ENCODE measurements at places on chromosomes 2 and 18.

DNA sequence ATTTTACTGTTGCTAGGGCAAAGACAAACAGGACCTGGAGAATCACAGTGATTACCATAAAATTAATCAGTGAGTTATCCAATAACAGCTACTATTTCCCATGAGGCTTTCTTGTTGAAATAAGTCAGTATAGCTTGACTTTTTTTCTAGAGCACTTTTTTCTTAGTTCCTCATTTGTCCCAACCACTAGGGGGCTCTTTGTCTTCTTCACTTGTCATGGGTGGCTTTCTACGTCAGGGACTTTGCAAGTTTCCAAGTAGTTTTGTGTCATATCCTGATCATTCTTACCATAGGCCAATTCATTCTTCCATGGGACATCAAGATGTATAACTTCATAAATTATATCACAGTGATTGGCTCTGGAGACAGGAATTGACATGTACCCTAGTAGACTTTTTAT is 1019.6 kb upstream of the PIK3C3 start:
- DNase-seq, result no peak

GRCh38 chr18:59459369-59460071 is 100.5 kb upstream of the LMAN1 start:
- no peak for DNase-seq

- no peak for DNase-seq
Observed at GRCh38 chr2:98161186-98161585, 74.2 kb downstream of the VWA3B start.

DNA sequence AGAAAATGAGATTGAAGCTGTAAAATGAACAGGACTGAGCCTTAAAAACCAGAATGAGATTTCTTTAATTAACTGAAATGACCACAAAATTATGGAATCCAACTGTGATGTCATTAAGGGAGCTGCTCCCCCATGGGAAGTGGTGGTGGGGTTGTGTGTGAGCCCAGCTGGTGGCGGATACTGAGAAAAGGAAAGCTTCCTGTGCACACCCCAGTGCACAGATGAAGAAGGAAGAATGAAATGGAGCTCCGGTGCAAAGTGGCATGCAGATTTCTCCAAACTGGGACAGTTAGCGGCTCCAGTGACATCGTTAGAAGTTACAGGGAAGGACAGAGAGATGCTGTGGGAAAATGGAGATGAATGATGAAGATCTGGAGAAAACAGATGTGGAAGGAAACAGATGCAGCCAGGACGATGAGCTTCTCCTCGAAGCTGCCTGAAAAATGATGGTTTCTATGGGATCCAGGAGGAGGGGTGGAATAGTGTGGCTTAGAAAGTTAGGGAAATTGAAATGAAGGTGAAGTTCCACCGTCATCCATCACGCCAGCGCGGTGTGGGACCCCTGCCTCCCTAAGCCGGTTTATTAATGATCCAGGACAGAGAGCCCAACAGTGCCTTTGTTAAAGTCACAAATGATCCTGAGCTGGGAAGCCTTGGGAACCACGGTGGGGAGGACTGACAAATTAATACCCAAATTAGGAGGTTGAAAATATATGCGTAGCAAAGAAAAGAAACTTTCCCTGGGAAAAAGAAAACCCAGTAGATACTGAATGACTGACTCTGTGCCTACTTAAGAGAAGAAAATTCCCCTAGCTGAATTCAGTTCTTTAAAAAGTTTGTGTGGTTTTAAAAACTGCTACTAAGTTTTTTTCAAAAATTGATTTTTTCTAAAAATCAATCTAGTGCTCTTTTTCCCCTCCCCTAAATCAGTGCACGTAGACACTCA is 77.2 kb downstream of the TSN start:
- DNase-seq, result no peak

- no peak for DNase-seq
Observed at GRCh38 chr18:9861933-9862332, 23.8 kb upstream of the TXNDC2 start.

DNA sequence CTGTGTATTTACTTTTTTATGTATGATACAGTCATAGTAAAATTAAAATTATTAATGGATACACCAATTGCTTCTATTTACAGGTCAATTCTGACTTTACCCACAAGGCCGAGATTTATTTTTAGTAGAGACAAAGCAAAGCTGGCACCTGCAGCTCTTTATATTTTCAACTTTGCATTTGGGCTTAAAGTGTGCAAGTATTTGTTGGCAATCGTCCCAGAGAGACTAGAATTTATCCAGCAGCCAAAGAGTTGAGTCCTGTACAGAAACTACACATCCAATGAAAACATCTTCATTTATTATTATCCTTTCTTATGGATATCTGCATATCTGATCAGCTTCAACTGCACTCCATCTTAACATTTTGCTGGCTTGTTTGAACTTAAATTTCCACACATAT is 485.6 kb downstream of the SOX11 start:
- no peak for DNase-seq

GRCh38 chr18:57062844-57063243 is 84.0 kb upstream of the BOD1L2 start:
- DNase-seq, result no peak

DNA sequence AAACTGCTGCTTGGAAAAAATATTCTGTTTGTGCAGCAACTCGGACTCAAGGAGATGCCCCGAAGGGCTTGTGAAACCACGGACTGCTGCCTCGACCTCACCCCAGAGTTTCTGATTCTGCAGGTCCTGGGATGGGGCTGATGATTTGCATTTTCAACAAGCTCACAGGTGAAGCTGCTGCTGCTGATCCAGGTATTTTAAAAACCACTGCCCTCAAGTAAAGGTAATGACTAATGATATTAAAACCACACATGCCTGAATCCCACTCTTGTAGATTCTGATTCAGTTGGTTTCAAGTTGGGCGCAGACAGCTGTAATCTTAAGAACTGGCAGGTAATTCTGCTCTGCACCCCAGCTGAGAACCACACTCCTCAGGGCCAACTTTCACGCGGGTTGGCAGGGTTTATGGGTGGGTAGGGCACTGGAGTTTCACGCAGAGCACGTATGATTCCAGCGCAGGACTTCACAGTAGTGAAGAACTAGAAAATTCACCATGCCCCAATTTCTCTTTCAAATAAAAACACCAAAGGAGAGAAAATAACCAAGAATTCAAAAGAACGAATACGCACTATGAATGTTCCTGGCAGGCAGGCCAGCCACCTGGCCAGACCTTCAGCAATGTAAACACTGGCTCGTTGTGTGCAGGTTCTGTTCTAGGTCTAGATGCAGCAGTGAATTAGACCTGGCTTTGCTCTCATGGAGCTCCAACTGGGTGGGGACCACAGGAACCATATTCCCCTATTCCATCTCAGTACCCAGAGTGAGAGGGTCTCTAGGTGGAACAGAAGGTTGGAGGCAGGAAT is 74.6 kb upstream of the ZFP36L2 start:
- DNase-seq, result no peak

- no peak for DNase-seq
Observed at GRCh38 chr2:138767101-138767500, 13.1 kb downstream of the NXPH2 start.

- no peak for DNase-seq
Observed at GRCh38 chr2:63555931-63556330, 32.3 kb downstream of the WDPCP start.

GRCh38 chr2:111226876-111227700 is 106.4 kb downstream of the BCL2L11 start:
- no peak for DNase-seq

- DNase-seq, result peak; percentile 58
Observed at GRCh38 chr2:9095690-9096089, 92.2 kb upstream of the MBOAT2 start.

DNA sequence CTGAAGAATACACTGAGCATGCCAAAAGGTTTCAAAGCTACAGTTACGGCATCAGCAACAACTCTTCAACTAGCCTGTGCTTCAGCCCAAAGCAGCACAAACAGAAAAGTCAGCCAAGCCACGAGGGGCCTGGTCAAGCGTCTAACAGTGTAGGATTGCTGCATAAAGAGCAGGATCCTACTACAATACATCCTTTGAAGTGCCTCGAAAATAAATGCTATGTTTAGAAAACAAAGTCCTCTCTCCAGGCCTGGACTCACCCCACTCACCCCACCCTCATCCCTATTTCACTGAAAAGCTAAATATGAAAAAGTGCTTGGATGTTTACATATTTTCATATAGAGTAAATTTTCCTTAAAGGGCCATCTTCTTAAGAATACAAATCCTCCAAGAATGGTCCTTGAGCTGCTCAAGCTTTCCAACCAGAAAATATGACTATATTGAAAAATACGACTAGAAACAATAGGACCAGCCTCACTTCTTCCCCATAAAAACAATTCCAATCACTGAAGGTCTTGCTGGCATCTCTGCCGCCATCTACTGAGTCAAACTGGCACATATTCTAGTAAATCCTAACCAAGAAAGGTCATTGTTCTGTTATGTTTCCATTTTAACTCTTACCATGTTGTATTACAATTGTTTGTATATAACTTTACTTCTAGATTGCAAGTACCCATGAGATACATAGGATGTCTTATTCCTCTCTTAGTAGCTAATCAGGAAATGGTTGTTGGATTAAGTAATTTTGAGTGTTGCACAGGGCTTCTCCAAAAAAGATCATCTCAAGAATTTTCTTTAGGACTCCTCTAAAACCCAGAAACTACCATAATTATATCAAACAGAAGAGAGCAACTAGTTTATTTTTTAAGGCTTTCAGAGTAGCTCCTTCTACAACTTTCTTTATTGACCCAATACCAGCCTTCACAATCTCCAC is 63.6 kb downstream of the CLHC1 start:
- no peak for DNase-seq

- no peak for DNase-seq
Observed at GRCh38 chr18:40431071-40431985, 1523.7 kb upstream of the PIK3C3 start.

GRCh38 chr2:3454802-3455201 is 64.5 kb downstream of the ADI1 start:
- no peak for DNase-seq

- DNase-seq, result no peak
Observed at GRCh38 chr2:172242471-172242870, 139.8 kb upstream of the DLX2 start.

GRCh38 chr2:18614041-18614440 is 24.7 kb upstream of the NT5C1B start:
- no peak for DNase-seq

DNA sequence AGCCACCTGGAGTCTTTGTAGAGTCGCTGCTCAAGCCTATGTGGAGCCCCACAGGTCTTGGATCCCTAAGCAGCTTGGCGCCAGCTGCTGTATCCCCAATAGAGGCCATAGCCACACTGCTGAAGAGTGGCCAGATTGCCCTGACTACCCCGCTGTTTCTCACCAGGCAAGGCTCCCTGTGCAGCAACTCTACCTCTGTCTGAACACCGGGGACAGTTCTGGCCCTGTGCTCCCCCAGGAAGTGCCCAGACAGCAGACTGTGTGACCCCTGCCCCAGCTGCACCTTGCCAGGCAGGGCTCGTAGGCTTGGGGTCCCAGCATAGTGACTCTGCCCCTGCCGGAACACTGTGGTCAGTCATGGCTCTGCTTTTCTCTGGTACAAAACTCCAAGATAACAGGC is 53.5 kb upstream of the GALNT13 start:
- DNase-seq, result no peak

- DNase-seq, result no peak
Observed at GRCh38 chr2:171785450-171785849, 98.2 kb downstream of the DYNC1I2 start.

DNA sequence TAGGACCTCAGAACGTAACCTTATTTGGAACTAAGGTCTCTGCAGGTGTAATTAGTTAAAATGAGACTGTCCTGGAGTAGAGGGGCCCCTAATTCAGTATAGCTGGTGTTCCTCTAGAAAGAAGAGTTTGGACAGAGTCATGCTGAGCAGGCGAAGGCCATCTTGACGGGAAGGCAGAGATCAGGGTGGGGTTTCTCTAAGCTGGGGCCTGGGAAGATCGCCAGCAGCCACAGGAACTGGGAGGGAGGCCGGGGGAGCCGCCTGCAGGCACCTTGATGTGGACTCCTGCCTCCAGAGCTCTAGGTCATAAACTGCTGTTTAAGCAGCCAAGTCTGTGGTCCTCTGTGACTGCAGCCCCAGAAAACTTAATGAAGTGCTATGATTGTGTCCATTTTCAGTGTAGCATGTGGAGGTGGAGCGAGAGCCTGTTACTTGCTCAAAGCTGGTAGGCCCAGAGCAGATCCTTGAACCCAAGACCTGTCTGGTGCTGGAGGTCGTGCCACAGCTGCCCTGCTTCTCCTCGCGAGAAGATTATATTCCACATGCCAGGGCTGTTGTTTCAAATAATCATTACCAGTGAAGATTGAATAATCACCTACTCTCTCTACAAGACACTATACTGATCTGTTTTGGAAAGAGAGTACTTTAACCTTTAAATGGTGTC is 105.7 kb downstream of the TPO start:
- DNase-seq, result no peak

DNA sequence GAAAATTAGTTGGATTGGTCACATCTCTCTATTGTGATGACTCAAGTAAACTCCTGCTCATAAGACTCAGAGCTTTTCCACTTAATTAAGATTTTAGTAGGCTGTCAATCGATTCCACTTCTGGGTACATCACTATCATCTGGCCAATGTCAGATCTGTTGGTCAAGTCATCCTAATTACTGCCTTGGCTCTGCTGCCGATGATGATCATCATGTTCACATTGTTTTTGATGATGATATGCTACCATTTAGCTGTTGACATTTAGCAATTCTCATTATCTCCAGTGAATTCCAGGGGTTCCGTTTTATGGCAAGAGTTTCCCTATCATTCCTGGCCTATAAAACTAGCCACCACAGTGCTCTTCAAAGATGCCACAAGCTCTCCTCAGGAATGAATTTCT is 253.4 kb downstream of the IKZF2 start:
- DNase-seq, result no peak

- DNase-seq, result no peak
Observed at GRCh38 chr2:172225786-172226185, 123.1 kb upstream of the DLX2 start.

GRCh38 chr2:216584112-216584511 is 49.1 kb upstream of the IGFBP2 start:
- no peak for DNase-seq

DNA sequence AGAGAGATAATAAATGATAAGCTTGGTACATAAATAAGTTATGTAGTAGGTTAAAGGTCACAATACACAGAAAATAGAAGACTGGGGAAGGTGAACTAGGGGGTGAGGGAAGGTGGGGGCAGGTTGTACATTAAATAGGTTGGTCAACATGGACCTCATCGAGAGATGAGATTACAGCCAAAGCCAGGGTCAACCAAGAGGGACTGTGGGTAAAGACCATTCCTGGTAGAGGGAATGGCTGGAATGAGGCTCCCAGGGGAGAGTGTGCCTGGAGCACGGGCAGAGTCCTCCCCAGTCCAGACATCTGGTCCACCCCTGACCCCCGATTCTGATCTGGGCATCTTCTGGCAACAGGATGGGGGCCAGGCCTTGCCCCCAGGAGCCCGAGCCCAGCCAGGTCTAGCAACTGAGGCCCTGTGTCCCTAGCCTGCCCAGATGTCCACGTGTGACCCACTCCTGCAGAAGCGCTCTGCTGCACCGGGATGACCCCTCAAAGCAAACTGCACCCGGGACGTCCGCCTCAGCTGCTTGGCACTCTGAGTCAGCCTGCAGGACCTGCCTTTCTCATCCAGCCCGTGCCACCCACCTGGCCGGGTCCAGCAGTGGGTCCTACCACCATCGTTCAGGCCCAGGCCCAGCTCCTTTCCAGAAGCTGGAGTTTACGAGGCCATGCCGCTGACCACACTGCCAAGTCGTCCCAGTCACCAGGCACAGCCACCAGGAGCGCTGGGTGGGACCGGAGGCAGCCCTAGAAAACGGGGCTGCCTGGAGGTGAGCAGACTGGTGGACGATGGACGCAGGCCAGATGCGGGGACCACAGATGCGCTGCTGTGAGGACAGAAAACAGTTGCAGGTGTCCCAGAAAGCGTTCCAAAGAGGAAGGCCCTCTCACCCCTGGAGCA is 56.2 kb upstream of the ID2 start:
- DNase-seq, result no peak

- no peak for DNase-seq
Observed at GRCh38 chr2:180150606-180151005, 143.5 kb upstream of the CWC22 start.
